Activated T-helper 1 cell treated with Interleukin-2 at 50 U/mL for 16 hours (primary cell): ENCODE measurements at places on chromosomes 13 and 19.

DNA sequence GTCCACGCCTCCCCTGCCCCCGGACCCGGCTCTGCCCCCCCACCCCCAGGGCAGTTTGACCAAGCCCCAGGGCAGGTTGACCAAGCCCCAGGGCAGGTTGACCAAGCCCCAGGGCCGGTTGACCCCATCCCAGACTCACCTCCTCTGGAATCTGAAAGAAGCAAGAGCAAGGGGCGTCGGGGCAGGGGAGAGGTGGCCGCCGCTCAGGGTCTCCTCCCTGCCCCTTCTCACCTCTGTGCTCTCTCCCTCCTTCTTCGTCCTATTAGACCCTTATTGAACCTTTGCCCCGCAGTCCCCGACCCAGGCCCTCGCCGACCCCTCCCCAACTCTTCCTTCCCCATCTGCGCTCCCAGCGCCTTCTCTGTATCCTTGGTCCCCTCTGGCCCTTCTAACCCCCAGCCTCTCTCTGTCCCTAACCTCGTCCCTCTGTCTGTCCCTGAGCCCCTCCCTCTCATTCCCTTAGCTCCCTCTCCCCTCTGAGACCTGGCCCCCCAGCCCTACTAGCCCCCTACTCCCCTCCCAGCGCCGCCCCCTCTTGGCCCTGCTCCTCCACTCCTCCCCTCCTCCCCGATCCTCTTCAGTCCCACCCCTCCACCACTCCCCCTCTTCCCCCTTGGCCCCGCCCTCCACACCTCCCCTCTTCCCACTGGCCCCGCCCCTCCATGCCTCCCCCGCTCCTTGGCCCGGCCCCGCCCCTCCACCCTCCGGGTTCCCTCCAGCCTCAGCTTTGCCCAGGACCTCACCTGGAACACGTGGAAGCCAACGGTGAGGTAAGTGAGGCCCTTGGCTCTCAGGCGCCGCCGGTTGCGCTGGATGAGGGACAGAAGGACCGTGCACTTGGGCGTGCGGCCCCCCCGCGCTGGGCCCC lies 7.6 kb downstream of the CAPN12 start:
- DNase-seq, result peak; percentile 37

DNA sequence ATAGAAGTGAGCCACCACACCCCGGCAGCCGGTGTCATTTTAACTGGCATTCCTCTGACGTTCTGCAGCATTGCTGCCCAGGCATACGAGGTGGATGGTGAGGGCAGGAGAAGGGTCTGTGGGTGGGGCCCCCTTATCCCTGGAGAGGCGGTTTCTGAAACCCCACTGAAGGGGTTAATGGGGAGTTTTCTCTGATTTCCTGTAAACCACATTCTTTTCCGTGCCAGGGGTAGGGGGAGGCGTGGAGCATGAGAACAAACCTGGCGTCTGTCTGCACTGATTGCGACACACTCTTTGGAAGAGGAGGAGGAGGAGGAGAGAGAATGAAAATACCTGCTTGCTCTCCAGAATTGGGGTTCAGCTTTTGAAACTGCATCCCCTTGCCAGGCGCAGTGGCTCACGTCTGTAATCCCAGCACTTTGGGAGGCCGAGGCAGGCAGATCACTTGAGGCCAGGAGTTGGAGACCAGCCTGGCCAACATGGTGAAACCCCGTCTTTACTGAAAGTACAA lies 2.7 kb upstream of the C3 start:
- no peak for DNase-seq

DNA sequence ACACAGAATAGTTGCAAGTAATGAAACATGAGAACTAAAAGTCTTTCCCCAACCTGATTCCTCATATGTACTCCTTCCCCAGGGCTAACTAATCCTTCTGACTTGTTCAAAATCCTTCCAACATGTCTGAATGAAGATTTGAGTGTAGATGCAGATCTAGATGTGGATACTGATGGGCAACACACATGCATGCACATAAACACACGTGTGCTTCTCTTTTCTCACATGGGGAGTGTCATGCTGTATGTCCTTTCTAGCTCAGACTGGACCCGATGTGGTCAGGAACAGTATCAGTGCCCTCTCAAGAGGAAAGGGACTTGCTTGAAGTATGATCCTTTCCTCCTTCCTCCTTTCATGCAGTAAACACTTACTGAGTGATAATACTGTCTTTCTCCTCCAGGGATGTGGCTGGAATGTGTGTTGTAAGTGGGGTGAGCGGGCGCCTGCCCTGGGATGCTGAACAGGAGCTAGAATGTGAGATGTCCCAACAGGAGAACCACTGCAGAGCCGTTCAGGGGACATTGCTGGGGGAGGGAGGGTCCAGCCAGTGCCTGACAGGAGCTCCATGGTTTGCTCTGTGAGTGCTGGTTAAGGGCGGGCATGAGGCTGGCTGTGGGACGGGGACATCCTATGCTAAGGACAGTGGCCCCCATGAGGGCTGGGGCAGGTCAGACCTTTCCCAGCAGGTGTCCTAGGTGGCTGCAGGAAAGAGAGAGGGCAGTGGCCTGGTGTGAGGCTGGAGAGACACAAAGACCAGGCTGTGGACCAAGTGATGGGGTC lies 146.9 kb downstream of the TEX29 start:
- DNase-seq, result no peak

DNA sequence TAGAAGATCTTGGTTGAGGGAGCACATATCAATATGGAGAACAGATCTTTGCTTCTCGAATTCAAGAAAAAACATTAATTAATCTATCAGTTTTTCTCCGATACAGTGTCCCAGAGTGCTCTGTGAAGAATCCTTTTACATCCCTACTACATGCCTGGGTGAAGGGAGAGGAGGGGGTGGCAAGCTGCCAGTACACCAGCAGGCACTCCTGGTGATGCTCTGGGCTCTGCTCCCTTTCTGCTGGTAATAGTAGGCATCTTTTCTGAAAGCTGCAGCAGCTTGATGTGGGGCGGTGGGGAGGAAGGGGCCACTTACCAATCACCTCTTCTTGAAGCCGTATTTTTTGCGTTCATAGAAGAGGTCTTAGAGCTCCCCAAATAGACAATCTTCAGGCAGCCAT lies 30.7 kb downstream of the PBX4 start:
- DNase-seq, result no peak

- no peak for DNase-seq
Observed at GRCh38 chr13:94414141-94414540, 65.3 kb downstream of the DCT start.

- DNase-seq, result no peak
Observed at GRCh38 chr19:2837430-2837829, 3.8 kb upstream of the ZNF555 start.

GRCh38 chr19:13347367-13347766 lies 158.9 kb downstream of the CACNA1A start:
- no peak for DNase-seq

DNA sequence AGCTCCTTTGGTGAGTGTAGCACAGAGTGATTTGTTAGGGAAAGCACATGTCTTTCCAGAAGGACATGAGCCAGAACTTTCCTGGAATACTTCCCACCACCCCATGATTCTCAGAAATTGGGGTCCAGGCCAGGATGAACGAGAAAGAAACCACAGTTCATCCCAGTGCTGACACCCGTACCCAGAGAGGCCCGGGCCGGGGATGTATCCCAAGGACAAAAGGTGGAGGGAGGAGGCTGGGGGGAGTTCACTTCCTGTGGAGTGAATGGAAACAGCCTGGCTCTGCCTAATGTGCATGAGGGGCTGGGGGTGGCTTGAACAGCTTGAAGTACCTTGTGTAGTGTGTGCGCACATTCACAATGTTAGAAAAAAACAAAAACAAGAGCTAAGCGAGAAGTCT lies 47.5 kb downstream of the CDADC1 start:
- DNase-seq, result no peak

GRCh38 chr13:109249780-109250528 lies 536.4 kb downstream of the IRS2 start:
- DNase-seq, result no peak

DNA sequence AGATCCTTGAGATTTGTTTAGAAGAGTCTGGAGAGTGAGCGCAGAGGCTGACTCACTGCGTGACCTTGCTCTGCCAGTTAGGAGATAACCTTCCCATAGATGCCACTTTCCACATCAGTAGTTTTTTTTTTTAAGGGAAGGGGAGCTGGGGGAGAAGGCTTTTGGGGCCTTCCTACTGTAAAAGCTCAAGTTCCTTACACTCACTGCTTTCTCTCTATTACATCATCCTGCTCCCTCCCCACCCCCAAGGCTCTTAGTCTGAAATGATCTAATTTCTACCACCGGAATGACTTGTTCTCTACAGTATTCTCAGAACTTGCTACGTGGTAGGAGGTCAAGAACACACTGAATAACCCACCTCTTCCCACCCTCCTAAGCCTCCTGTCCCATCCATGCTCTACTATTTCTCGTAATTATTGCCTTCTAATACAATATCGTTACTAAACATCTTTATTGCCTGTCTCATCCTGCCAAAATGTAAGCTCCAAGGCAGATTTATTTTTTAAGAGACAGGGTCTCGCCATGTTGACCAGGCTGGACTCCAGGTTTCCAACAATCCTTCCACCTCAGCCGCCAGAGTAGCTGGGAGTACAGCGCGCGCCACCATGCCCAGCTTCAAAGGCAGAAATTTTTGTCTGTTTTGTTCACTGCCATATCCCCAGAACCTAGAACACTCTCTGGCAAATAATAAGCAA lies 1.2 kb downstream of the LONP1 start:
- no peak for DNase-seq

DNA sequence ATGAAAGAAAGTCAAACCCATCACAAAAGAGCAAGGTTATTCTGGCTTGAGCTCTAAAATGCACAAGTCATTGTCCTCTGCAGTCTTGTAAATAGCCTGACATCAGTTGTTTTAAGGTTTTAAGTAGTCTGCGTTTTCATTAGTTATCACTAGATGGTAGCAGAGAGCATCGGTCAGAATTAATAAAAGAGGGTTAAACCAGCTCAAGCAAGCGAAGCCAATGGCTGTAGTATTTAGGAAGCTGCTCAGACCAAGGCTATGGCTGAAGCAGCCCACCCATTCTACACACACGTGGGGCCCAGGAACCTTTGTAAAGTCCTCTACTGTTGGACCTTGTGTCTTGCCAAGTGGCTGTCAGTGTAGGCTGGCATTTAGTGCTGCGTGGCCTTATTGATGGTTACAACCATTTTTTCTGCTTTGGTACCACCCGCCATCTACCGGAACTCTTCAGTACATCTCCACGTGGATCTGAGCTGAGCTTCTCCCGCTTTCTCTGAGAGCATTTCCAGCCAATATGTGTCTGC lies 13.3 kb upstream of the ZNF57 start:
- no peak for DNase-seq

- DNase-seq, result no peak
Observed at GRCh38 chr13:62524061-62524460, 1108.4 kb upstream of the PCDH20 start.

DNA sequence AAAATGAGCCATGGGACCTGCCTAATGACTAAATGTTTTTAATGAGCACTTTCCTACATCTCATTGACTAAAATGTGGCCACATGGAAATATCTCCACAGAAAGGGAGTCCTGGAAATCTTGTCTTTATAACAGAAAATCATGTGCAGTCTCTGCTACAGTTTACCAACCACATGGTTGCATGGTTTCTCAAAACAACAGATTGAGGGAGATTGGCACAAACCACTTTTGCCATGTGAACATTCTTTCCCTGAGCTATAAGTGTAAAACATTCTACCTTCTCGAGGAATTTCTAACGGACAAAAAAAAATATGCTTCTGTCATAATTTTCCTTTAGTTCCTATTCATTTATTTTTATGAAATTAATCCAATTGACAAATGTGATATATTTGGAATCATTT lies 218.9 kb upstream of the SLITRK5 start:
- no peak for DNase-seq

GRCh38 chr13:68608147-68608546 lies 1378.0 kb upstream of the PCDH9 start:
- no peak for DNase-seq

- DNase-seq, result no peak
Observed at GRCh38 chr19:42553292-42554045, 25.2 kb upstream of the CEACAM1 start.

GRCh38 chr19:869245-870177 lies 10.0 kb downstream of the CFD start:
- DNase-seq, result no peak

DNA sequence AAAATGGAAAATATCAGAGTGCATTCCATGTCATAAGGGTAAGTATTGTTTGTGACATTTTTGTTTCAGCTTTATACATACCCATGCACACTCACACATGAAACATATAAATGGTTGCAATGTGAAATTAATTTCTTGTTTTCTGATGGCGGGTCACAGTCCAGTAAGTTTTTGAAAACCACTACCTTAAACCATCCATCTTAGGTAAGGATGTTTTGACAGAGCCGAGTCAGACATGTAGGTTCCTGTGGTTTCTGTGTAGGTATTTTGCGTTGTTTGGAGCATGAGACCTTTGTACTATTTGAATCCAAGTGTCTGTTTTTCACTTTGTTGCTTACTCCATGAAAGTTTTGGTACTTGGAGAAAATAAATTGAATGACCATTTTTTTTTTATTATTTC lies 121.7 kb downstream of the B3GLCT start:
- DNase-seq, result no peak

DNA sequence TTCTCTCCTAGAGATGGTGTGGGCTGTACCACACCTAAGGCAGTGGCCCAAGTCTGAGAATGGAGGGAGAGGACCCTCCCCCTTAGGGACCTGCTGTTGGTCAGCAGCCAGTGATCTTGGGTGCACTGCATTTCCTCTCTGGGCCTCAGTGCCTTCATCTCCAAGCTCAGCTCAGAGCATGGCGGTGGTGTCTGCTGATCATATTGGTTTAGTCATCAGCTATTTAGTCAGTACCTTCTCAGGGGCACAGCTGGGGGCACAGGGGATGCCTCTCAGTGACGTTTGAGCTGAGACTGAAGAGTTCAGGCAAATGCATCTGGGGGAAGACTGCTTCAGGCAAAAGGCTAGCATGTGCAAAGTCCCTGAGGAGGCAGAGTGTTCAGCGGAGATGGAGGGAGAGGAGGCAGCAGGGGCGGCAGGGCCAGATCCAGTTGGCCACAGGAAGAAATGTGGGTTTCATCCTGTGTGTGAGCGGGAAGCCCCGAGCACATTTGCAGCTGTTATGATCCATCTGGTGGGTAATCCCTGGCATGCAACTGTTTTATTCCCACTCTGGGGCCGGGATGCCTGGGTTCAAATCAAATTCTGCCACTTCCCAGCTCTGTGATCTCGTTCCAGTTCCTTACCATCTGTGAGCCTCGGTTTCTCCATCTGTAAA lies 15.7 kb upstream of the PGLS start:
- no peak for DNase-seq

GRCh38 chr19:39325778-39326665 lies 5.4 kb upstream of the LRFN1 start:
- DNase-seq, result no peak
